ENCODE measurements at places on chromosomes 3 and 15.
A peak's percentile ranks its signal among the peaks of the same experiment; 100 is the strongest.

- DNase-seq: no peak
Measured at GRCh38 chr15:58396181-58396580, 35.6 kb upstream of the LIPC start.

DNA sequence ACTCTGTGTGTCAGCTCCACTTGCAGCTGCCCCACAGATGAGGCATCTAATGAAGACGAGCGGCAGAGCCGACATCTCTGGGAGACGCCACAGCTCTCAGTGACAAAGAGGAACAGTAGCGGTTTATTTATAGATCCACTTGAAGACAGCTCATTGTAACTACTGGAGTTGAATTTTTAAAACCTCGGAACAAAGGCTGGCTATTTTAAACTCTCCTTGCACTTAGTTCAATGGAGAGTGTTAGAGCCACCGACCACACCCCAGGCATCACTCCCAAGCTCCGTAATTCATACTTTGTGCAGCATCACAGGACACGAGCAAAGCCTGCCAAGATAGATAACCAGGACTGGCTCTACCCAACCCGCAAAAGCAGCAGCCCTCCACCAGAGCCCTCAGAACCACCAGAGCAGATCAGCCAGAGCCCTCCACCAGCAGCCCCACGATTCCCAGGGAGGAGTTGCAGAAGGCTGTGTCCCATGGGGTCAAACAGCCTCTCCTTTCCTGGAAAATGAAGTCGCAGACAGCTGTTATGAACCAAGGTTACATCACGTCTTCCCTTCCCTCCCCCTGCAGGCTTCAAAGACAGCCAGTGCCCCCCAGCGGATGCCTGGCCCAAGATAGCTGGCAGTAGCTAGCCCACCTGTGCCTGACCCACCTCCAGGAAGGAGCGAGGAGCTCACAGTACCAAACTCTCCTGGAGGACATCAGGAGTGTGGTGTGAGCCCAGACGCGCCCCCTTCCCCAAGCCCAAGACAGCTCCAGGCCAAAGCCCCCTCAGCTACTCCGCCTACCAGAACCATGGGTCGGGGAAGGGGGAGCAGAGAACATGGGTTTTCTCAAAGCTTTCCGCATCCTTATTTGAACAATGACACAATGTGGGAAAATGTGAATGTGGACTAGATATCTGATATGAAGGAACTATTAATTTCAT is 45.7 kb downstream of the POC1A start:
- DNase-seq: no peak

GRCh38 chr15:49330166-49330565 is 92.9 kb upstream of the FGF7 start:
- DNase-seq: no peak

DNA sequence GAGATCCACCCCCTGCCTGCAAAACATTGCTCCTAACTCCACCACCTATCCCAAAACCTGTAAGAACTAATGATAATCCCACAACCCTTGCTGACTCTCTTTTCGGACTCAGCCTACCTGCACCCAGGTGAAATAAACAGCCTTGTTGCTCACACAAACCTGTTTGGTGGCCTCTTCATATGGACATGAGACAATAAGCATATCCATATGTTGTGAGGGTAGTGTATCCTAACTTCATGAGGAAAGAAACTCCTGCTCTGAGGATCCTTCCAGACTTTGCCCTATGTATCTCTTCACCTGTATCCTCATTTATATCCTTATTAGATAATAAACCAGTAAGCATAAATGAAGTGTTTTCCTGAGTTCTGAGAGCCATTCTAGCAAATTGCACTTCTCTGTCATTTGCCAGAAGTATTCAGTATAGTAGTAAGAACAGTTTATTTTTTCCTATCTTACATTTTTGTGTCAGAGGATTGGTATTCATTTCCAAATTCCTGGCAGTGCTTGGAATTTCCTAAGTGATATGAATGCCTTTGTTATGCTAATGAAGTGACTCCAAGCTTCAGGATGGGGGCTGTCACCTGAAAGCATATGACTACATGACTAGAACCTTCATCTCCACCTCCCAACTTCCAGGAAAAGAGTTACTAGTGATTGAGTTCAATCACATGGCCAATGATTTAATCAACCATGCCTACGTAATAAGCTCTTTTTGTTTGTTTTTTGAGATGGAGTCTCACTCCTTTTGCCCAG is 30.2 kb downstream of the TTBK2 start:
- no peak for DNase-seq

GRCh38 chr3:154122552-154122911 is 1.3 kb downstream of the ARHGEF26 start:
- no peak for DNase-seq

GRCh38 chr3:3109407-3110298 is 521 bp downstream of the IL5RA start:
- DNase-seq: peak; percentile 26

GRCh38 chr15:60975952-60976351 is 253.2 kb downstream of the RORA start:
- DNase-seq: no peak

DNA sequence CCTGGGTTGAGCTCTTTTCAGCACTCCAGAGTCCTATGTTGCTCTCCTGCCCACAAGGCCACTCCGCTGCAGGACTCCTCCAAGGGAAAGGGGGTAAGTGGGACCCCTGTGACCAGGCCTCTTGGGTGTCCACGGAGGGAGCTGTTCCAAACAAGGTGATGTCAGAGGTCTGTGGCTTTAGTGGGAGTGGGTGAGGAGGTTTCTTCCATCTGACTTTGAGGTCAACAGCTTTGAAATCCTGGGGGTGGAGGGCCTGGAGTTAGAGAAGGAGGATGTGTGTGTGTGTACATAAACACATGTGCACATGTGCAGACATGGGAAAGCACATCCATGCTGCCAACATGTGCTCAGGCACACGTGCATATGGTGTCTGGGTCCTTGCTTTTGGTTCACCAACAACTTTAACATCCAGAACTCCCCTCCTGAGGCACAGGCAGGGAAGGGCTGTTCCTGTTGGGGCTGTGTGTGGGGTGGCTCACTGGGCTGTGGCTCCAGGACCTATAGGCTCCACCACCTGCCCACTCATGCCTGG is 51.4 kb upstream of the TMEM115 start:
- DNase-seq: no peak

All from CD4-positive, alpha-beta T cell treated with Interleukin-17A for 1 hour (primary cell).